ENCODE measurements at places on chromosomes 16 and 17.

- peak; percentile 76 for DNase-seq
Observed at GRCh38 chr17:16106161-16106891, 106.7 kb downstream of the TTC19 start.

DNA sequence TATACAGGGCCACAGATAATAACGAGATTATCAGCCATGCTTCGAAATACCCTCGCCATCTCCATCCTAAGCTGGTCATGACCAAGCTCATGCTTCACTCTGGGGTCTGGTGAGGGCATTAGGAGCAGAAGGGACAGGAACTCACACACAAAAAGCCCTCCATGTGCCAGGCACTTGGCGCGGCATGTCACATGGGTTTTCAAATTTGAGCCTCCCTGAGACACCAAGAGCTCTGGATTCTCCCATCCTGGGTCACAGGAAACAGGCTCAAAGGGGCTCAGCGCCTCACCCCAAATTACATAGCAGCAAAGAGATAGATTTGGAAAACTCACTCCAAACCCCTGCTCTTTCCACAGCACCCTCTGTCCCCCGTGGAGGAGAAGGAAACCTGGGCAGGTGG, 239.5 kb downstream of the GSG1L start:
- no peak for DNase-seq

GRCh38 chr17:70121126-70121525, 46.1 kb downstream of the KCNJ16 start:
- no peak for DNase-seq

DNA sequence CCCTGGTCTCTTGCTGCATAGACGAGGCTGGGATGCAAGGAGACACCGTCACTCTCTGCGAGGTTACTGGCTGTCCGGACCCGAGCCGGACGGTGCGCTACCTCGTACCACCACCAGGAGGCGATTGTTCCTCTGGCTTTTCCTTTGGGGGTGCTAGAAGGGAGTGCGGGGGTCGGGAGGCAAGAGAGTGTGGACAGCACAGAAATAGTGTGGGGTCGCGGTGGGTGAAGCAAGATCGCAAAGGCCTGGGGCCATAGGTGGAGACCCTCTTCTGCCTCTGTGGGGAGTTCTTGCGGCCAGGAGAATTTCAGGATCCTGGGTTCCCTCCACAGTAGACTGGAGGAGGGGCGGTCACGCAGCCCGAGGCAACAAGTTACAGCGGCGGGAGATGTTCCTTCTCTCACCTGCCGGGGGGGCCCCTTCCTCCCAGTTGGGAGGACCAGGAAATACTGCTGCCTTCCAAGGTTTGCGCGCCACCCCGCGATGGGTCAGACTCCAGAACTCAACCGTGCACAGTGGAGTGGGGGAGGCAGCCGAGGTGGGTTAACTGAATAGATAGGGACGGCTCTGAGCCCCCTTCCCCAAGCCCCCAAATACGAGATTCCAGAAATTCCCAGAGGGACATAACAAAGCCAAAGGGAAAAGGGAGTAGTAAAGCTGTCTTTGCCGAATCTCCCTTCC, 6.9 kb downstream of the PHOSPHO1 start:
- DNase-seq: peak; percentile 68

- peak; percentile 85 for DNase-seq
Observed at GRCh38 chr17:28949185-28950016, 1.9 kb downstream of the PHF12 start.

Measured in NCI-H510A treated with DMSO at 0.1 percent for 48 hours (cell line).